ENCODE measurements at places on chromosomes 6 and 20. TPM values are rescaled to one million over a fixed set of nuclear protein-coding genes. Genes with fewer than 3 reads are reported as not detected.

- DNase-seq, result no peak
Observed at GRCh38 chr20:14117768-14118167, 122.5 kb downstream of the MACROD2 start.

DNA sequence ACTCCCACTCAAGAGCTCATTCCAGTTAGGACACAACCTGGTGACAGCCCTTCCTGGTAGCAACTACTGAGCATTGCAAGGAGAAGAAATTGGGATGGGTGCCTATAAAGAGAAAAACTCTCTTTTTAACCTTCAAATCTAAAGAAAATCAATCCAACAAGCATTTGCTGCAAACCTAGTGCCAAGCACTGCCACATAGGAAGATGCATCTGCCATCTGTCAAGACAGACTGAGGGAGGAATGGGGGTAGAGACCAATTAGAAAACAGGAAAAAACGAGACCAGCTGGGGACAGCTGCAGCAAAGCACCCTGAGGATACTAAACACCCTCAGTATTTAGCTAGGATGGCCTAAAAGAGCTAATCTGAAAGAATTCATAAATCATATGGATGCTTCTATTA is 27.9 kb downstream of the HLA-DMB start:
- DNase-seq, result no peak

PRR18 gene
- 0.63 TPM for total RNA-seq

BTNL2 gene
- total RNA-seq, result not detected

XKR7 gene
- total RNA-seq, result 2.1 TPM
